ENCODE measurements at places on chromosomes 1 and 21.
A peak's percentile ranks its signal among the peaks of the same experiment; 100 is the strongest.

DNA sequence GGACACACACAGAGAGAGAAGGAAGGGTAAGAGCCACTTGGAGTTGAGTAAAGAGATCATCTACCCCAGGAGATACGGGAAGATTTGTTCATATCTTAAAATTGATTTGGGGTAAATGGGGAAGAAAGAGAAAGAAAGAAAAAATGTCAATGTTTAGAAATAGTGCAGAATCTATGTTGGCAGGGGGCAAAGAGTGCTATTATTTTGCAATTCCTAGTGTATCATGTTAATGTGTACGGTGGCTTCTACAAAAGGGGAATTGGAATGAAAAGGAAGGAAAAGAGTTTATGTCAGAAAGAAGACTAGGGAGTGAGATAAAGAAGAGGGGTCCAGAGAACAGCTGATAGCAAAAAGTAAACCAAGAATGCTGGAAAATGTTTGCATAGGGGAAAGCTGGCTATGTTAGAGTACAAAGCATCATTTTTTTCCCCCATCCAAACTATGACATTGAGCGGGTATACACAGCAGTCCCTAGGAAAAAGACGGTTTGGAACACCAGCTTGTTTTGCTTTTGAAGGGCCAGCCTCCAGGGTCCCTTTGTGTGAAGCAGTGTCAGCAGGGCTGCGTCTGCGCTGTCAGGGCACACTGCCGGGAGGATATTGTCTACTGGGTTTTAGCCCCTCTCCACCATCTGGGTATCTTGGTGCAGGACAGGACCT, 10.8 kb downstream of the LRRC8D start:
- DNase-seq = no peak

- DNase-seq = no peak
These were observed 46.4 kb upstream of the RIPK4 start for GRCh38 chr21:41813226-41813625.

DNA sequence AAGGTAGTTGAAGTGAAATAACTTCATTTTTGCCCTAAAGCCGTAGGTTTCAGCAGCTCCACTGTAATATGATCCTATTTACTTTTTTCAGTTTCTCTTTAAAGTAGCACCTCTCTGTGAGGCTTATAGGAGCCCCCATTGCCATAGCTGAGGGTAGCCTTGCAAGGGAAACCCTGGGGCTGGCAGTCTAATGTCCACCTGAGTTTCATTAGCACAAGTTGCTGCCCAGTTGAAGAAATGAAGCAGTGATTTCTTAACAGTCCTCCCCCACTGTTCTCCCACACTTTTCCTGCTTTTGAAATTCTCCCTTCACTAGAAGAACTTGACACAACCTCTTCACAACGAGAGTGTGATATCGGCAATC, 1.5 kb downstream of the HMCN1 start:
- DNase-seq = no peak

DNA sequence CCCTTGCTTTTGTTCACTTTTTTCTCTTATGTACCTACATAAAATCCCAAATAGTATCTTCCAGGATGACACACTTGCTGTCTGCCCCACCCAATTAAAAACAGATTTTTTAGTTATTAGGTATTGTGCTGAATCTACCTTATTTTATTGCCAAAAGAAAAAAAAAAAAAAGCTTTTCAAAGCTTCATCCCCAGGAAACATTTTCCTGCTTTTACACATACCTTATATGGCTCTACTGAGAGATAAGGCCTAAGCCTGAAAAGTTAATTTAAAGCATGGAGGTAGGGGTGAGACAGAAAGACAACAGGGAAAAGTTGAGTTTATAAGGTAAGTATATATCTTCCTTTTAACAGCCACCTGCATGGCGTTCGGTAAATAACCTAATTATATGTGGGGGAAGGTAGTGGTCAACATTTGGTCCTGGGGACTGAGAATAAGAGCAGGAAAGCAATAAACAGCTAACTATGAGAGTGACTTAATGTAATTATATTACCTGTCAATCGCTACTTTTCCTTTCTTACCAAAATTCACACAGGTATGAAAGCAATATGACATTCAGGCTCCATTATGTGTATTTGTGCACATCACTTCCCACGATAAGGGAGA, 54.6 kb upstream of the BOLA1 start:
- DNase-seq = no peak

DNA sequence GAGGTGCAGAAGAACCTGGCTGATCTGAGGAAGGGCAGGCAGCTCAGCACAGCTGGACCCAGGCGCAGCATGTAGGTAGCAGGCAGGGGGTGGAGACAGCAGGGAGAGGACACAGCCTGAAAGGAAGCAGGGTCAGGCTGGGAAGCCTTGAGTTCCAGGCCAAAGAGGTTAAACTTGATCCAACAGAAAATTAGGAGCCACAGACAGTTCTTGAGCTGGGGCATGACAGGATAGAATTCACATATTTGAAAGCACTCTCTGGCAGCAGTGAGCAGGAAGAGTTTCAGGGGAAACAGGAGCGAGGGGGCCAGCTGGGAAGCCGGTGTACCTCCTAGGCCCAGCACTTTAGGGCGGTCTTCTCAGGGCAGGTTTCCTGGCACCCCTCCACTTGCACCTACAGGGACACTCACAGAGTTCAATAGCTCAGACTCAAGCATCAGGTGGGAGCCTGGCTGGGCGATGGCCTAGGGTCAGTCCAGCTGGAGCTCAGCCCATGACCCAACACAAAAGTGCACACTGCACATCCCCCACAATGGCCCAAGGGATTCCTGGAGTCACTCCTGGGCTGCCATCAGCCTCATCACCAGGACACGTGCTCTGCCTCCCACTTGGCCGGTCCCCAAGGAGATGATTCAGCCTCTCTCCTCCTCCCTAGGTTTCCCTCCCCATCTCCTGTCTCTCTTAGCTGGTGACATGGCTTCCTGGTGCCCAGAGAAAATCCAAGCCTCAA, 22.7 kb downstream of the MATN1 start:
- DNase-seq = peak; percentile 87

DNA sequence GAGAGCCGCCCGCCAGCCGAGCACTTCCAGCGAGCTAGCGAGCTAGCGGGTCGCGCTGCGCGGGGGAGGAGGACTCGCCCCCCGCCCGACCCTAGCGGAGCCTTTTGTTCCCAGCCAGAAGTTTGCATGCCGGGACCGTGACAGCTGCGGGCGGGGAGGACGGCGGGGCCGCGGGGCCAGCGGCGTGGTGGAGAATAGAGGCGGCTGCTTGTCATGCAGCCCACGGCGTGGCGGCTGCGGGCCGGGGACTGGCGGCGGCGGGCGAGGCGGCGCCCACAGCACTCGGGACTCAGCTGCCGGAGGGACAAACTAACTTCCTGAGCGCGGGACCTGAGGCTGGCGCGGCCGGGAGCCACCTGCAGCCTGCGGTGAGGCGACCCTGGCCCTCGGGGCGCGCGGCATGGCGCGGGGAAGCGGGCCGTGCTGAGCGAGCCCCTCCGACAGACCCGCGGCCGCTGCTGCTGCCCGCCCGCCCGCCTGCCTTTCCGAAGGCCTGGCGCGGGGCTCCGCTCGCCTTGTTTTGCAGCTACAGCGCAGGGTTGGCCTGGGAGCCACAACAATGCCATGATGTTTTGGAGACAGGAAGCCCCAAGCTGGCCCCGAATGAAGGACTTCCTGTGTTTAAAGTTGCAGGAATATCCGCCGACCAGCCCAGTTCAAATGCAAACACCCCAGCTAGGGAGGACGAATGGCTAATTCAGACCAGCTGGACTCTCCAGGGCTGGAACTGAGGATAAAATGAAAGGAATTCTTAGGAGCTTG, 82.2 kb upstream of the BMP8A start:
- DNase-seq = no peak

GRCh38 chr1:37725851-37726613, 33.7 kb downstream of the CDCA8 start:
- DNase-seq = no peak

DNA sequence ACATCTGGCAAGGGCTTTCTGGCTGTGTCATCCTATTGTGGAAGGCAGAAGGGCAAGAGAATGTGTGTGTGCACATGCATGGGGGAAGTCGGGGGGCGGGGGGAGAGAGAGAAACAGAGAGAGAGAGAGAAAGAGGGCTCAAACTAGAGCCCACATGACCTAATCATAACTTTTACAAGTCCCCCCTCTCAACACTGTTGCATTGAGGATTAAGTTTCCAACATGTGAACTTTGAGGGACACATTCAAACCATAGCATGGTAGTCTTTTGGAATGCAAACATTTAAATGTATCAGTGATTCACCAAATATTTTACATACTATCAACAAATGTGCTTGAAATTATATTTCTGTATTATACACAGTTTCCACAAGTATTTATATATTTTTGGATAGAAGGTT, 655.4 kb upstream of the B3GALT2 start:
- no peak for DNase-seq

DNA sequence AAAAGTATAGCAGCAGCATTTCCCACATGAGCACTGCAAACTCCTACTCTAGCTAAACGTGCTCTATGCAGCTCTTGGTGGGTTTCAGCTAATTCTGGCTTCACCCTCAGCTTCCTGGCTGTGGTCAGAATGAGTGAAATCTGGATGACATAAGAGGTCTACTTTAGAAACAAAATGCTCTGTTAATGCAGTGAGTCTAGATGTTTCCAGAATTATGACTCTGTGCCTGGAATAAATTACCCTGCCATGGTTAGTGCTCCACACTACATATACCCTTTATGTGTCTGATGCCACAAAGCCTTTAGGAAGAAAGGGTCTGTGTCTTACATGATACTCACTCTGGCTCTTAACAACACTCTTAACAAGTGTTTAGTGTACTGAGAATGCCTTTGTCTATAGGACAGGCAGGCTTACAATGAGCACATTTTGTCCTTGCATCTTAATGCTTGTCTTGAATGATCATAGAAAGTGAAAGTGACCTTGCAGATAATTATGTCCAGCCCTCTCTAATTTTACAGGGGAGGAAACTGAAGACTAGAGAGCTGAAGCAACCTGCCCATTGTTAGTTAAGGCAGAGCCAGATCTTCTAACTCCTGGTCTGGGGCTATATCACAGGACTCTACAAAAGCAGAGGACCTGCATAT, 9.2 kb downstream of the S100A10 start:
- no peak for DNase-seq

DNA sequence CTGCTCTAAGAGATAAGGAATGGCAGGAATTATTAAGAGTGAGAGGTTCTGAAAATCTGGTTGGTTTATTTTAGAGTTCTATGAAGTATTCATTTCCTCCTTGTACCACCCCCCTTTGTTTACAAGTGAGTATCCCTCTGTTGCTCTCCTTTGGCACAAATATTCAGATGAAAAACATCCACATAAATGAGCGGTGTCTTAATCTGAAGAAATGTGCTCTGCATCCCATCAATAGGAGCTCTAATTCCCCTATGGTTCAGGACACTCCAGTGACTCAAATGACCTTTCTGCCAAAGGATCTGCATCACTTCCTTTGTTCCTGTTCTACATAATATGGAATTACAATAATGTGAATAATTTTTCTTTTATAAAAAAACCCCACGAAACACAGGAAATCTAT, 16.6 kb downstream of the DDAH1 start:
- DNase-seq = no peak

DNA sequence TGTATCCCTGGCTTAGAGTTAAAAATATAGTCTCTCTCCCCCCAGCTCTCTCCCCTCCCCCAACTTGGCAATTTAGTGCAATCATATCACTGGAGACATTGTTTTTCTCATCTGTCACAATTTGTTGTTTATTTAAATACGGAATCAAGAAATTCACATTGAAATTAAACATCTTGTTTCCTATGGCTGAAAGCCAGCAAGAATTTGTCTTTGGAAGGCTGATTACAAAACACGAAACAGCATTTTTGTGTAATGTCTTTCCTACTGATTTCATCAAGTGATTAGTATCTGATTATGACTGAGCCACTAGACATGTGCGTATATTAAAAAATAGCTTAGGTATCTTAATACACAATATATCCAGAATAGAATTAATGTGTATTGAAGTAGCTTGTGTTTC, 119.7 kb downstream of the LYPLAL1 start:
- DNase-seq = no peak
